EL (cell line): ENCODE measurements at places on chromosomes 1 and 21.
A peak's percentile ranks its signal among the peaks of the same experiment; 100 is the strongest.

DNA sequence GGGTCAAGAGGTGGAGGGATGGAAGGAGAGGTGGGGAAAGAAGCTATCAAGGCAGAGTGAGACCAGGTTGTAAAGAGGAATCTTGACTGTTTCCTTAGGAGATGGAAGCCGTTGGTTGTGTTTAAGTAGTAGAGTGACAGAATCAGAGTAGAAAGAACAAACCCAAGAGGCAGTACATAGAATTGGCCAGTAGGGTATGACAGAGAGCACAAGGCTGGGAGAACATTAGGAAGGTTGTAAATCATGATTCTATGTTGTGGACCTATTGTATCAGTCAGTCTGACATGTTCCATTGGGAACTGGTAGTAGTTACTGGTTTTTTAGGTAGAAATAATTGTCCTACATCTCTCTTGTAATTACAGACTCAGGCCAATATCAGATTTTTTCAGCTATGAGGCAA, 486.9 kb upstream of the USP24 start:
- DNase-seq = no peak

DNA sequence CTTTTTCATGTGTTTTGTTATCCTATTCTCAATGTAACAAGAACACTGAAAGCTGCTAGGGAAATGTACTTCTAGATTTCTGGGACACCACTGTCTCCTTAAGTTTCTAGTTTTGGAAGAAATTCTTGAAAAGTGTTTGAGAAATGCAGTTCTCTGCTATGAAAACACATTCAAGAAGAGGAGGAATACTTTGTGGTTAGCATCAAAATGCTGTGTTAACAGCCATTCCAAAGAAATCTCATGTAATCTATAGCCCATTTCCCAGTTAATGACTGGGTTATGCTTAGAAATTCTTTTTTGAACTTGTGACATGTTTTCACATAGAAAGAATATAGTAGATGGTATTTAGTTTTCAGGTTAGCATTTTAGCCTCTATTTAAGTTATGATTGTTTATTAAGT, 6.0 kb downstream of the RAVER2 start:
- no peak for DNase-seq

DNA sequence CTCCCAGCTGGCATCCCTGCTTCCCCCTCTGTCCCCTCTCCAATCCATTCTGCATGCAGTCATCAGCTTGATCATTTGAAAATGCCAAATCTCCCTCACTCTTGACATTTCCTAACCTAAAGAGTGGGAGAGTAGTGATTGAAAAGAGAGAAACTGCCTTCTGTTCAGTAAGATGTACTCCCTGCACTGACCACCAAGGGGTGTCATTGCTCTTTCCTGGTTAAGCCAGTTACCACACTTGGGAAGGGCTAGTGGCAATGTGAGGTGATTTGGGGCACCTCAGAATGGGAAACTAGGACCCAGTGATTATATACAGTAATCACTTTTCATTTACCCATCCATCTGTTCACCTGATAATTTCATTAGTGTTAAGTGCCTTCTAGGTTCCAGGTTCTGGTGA, 6.9 kb upstream of the TMEM269 start:
- peak; percentile 45 for DNase-seq

DNA sequence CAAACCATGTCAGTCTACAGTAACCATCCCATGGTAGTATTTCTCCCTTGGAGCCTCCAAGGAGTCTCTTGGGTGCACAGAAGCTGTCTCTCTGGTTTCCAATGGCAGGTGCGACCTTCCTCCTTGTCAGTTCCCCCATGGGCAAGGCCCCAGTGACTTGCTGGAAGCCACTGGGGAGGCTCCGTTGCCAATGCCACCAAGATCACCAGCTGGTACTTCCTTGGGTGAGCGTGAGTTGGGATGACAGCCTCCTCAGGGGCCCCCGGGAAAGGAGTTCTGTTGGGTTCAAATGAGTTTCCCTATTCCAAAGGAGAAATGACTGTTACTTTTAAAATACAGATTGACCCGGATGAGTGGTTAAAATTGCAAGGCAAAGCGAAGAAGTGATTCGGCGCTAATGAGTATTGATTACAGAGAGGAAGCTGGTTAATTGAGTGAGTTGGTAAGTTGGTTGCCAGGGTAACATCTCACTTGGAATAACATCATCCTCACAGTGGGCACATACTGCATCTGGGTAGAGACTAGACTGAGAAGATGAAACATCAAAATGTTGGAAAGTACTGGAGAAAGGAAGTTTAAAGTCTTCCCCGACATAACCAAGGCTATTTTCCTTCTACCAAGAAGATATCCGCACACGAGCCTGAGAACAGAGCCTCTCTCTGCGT, 53.0 kb upstream of the LAPTM5 start:
- DNase-seq = no peak

DNA sequence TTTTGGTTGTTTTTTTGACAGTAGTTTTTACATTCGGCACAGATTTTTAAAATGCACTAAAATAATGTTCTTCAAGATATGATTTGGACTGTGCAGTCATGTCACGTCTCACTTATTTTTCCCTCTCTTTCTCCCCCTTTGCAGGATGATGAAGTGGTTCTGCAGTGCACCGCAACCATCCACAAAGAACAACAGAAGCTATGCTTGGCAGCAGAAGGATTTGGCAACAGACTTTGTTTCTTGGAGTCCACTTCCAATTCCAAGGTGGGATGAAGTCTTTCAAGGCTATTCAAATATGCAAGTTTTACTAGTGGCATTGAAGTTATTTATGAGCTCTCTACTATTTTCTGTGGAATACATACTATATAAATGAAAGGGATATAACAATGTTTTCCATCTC, 228.4 kb downstream of the RYR2 start:
- no peak for DNase-seq

DNA sequence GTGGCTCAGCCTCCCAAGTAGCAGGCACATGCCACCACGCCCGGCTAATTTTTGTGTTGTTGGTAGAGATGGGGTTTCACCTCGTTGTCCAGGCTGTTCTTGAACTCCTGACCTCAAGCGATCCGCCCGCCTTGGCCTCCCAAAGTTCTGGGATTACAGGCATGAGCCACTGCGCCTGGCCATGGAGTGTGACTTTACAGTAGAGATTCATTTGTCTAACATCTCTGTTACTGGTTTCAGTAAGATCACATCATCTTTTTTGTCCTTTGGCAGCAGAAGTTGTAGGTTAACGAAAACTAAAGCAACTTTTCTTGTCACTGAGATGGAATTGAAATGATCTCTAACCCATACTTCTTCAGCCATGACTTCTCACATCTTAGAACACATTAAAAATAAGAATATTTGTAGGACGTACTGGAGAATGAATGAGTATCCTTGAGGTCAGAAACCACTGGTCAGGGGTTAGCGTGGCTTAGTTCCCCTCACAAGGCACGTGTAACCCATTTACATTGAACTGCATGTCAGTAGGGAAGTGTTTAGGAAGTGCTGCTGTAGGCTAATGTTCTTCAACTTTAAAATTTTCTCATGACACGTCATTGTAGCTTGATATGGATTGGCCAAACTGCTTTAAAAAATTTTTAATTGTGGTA, 75.9 kb downstream of the CAMTA1 start:
- DNase-seq = no peak

- DNase-seq = peak; percentile 48
These were observed 18.3 kb upstream of the CAPN8 start for GRCh38 chr1:223683586-223684487.

GRCh38 chr21:46455575-46456385, 2.9 kb upstream of the DIP2A start:
- DNase-seq = peak; percentile 65

DNA sequence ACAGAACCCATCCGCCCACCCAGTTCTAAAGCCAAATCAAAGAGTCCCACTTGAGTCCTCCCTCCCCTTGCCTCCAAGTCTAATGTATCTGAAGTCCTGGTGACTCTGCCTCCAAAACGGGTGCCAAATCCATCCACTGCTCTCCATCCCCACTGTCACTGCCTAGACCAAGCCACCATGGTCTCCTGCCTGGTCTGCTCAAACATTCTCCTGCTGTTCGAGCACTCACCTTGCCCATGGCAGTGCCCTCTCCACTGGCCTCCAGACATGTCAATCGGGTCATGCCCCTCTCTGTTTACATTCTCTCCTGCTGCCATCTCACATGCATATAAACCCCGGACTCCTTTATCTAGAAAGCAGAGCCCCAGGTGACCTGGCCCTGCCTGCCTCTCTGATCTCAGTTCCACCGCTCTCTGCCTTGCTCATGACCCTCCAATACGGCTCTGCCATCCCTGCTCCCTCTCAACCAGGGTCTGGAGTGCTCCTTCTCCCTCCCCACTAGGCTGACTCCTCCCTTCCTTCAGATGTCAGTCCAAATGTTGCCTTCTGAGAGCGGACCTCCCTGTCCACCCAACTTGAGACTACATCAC, 32.1 kb upstream of the MX1 start:
- DNase-seq = no peak

DNA sequence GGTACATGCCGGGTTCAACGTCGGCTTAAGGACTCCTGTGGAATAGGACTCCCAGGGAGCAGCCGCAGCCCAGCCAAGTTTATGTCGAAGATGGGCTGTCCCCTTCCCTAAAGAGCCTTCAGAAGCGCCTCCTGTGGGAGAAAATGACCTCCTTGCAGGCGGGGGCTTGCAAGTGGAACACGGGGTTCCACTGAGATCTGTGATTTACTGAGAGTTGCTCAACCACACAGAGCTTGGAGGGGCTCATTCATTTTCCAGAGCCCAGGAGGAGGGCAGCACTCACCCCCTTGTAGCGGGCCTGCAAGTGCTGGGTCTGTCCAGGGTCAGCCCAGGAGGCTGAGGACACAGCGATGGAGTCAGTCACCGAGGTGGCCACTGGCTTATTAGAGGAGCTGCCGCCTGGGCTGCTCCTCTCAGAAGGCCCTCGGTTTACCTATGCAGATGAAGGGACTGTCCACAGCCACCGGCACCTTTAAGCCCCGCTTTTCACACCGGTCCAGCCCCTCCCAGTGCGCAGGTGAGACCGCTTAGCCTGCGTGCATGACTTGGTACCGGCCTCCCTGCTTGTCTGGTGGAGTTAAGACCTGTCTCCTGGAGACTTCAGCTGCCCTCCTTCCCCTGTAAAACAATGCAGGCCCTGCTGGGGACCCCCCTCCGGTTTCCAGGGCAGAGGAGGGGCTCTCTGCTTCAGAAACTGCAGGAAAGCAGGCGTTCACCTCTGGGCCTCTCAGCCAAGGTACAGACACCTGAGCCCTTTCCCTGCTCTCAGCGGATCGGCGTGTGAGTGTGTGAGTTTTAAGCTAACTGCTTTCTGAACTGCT, 57.5 kb downstream of the ATP5PO start:
- no peak for DNase-seq

GRCh38 chr1:173333581-173333980, 126.5 kb upstream of the TNFSF4 start:
- DNase-seq = peak; percentile 37

DNA sequence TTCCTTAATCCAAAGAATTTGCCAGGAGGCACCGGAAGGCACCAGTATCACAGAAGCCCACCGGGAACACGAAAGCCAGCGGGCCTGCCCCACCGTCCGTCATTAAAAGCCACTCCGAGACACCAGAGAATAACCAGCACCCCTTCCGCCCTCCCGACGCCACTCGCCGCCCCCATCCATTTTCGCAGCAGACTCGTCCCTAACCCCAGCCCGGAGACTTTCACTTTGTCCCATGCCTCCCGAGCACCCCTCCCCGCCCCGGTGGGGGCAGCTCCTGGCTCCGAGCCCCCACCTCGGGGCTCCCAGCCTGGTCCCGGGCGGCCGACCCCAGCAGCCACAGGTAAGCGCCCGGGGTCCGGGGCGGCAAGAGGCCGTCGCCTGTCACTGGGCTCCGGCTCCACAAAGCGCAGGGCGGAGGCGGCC, 105.4 kb downstream of the SLC45A1 start:
- DNase-seq = peak; percentile 35

DNA sequence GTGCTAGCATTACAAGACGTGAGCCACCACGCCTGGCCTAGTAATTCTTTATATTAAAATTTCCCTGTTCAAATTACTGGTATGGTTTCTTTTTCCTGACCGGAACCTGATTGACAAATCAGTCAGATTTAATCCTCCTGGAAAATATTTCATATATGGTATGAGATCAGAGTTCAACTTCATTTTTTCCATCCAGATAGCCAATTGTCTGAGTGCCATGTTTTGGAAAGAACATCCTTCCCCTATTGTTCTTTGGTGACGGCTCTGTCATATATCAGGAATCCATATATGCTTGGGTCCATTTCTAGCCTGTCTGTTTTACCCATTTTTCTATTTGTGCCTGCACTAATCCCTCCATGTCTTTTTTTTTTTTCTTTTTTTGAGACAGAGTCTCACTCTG, 39.1 kb upstream of the KLF17 start:
- DNase-seq = no peak

GRCh38 chr1:246698466-246699094, 25.6 kb upstream of the SCCPDH start:
- no peak for DNase-seq

- DNase-seq = no peak
These were observed 48.7 kb downstream of the NTMT2 start for GRCh38 chr1:170194451-170194850.

GRCh38 chr1:15847893-15848142, 311 bp downstream of the SPEN start:
- DNase-seq = no peak

- DNase-seq = no peak
These were observed 6.7 kb upstream of the SLC27A3 start for GRCh38 chr1:153768316-153769181.

GRCh38 chr21:18772404-18772803, 368.8 kb upstream of the TMPRSS15 start:
- DNase-seq = no peak

DNA sequence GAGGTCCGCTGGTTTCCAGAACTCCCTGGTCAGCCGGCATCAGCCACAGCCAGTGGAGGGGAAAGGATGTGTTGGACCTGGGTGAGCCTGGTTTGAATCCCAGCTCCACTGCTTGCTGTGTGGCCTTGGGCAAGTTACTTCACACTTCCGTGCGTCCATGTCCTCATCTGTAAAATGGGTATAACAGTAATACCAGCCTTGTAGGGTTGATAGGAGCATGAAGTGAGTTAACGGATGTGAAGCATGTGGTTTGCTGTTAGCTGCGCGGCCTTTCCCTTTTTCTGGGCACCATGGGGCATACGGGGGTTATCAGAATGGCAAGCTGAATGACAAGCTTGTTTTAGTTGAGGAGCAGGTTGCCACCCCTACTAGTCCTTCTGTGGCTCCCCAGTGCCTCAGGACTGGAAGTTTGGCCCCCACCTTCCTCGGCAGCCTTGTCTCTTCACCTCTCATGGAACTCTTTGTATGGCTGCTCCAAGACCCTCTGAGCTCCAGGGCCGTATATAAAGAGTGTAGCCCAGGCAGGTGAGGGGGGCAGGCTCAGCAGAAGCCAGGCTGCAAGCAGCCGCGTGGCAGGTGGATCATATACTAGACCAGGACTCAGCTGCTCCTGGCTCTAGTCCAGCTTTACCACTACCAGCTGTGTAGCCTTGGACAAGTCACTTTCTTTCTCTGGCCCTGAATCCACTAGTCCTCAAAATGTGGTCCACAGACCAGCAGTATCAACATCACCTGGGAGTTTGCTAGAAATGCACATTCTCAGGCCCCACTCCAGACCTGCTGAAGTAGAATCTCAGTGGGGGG, 95.4 kb downstream of the LACTBL1 start:
- DNase-seq = no peak

DNA sequence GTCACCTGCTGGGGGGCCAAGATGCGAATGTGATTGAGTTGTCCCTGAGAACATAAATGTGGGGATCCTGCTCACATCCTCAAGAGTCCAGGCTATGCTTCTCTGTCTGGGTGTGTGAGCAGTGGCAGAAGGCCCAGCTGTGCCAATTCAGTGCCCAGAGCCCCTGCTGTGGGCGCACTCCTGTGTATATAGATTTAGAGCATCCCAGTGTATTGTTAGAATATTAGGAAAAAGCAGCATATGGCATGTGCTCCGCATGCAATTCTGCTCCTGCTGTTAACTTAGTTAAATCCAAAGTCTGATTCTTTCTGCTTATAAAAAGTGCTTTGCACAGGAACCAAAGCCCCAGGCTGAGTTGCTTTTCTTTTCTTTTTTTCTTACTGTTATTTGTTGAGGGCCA, 37.8 kb downstream of the FAM78B start:
- no peak for DNase-seq
